ENCODE measurements at places on chromosomes 1 and 21. TPM values are rescaled to one million over a fixed set of nuclear protein-coding genes. Genes with fewer than 3 reads are reported as not detected.

The ZNF648 gene
- not detected for total RNA-seq

The PARP1 gene
- 149 TPM for total RNA-seq

The DESI2 gene
- total RNA-seq, result 19.8 TPM

The GPATCH2 gene
- 7.1 TPM for total RNA-seq

The SFN gene
- total RNA-seq, result not detected

The RGS13 gene
- 0.30 TPM for total RNA-seq

The TENT5C gene
- 18.7 TPM for total RNA-seq

The RGS18 gene
- total RNA-seq, result 0.91 TPM

The PLPPR4 gene
- total RNA-seq, result 0.11 TPM

The PADI2 gene
- 0.46 TPM for total RNA-seq

The CSMD2 gene
- 0.40 TPM for total RNA-seq

- DNase-seq, result no peak
Observed at GRCh38 chr1:234712891-234713305, 102.9 kb upstream of the IRF2BP2 start.

DNA sequence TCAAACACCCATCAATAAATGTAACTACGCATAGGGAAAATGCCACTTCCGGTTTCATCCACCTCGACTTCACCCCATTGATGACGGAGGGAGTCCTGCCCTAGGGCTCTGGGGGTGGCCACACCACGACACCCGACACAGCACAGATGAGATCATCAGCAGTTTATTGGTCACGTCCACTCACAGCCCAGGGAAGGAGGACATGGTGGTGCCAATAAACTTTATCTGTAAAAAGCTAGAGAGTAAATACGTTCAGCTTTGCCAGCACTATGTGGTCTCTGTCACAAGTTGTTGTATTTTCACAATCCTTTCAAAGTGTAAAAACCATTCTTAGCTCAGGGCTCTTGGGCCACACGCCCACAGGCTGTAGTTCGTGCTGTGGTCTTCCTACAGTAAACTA lies 16.3 kb downstream of the SETD4 start:
- DNase-seq, result no peak

DNA sequence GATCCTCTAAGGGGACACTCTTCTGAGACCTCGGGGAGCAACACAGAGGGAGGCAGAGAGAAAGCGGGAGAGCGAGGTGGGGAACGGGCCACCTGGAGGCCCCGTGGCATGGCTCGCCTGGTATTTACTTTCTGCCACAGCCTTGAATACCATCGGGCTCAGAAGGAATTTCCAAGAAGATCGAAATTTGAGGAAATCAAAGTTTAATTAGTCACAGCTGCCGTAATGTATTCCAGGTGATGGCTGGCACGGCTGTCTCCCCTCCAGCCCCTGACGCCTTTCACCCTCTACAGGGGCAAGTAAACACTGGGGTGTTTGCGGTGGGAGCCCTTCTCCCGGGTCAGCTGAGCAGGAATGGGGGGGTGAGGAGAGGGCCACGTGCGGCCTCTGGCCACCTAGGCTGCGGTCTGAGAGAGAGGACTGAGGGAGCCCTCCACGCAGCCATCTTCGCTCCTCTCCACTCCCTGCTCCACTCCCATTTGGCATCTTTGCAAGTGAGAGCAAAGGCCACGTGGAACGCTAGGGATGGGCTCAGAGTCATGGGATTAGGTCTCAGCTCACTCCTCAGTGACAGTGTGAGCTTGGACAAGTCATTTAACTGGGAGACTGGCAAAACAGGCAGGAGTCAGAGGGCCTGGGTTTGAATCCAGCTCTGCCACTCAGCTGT lies 125.2 kb downstream of the SYF2 start:
- DNase-seq, result no peak

DNA sequence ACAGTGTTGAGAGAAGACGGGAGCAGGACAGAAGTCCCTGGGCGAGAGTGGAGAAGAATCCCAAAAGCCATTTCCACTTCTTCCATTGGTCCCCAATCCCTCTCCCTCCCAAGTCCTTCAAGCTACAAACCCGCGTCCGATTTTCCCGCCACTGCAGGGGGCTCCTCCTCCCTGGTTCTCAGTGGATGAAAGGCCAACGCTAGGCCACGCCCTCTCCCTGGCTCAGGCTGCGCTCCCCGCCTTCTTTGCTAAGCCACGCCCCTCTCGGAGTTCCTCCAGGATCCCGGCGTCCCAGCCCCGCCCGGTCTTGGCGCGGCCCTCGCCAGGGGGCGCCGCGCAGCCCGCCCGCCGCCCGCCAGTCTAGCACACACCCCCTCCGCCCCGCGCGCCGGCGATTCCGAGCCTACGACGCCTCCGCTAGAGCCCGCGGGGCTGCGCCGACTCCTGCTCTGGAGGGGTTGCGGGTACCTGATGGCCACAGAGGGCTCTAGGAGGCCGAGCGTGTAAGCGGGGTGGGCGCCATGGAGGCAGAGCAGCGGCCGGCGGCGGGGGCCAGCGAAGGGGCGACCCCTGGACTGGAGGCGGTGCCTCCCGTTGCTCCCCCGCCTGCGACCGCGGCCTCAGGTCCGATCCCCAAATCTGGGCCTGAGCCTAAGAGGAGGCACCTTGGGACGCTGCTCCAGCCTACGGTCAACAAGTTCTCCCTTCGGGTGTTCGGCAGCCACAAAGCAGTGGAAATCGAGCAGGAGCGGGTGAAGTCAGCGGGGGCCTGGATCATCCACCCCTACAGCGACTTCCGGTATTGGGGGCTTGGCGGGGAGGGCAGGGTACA lies at the start of gene HCN3:
Gene HCN3, plus strand, starts transcription at position 394 of the 832 bp plus-strand sequence. Its CDS starts 128 bp downstream, at position 522.
- DNase-seq, result peak; percentile 99

GRCh38 chr1:94418664-94419655 lies 771 bp downstream of the ABCD3 start:
- peak; percentile 48 for DNase-seq

GRCh38 chr1:185345913-185346720 lies 29.1 kb upstream of the IVNS1ABP start:
- DNase-seq, result no peak

- no peak for DNase-seq
Observed at GRCh38 chr1:60265560-60266535, 192.3 kb upstream of the C1orf87 start.

GRCh38 chr1:179047636-179047997 lies 21.9 kb downstream of the FAM20B start:
- no peak for DNase-seq

DNA sequence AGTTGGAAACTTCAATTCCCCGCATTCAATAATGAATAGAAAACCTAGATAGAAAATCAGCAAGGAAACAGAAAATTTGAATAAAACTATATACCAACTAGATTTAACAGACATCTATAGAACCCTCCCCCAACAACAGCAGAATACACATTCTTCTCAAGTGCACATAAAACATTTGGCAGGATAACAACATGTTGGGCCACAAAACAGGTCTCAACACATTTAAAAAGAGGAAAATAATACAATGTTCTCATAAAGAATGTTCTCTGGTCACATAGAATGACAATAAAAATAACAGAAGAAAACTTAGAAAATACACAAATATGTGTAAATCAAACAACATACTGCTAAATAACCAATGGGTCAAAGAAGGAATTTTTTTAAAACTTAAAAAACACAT lies 24.9 kb downstream of the ITGB3BP start:
- no peak for DNase-seq

GRCh38 chr21:22880573-22880972 lies 1882.4 kb downstream of the NCAM2 start:
- DNase-seq, result no peak

GRCh38 chr1:61125263-61125662 lies 42.9 kb downstream of the NFIA start:
- no peak for DNase-seq

GRCh38 chr1:221891708-221892107 lies 149.8 kb upstream of the DUSP10 start:
- no peak for DNase-seq

- peak; percentile 82 for DNase-seq
Observed at GRCh38 chr1:179817789-179818188, 59.8 kb downstream of the TOR1AIP2 start.

DNA sequence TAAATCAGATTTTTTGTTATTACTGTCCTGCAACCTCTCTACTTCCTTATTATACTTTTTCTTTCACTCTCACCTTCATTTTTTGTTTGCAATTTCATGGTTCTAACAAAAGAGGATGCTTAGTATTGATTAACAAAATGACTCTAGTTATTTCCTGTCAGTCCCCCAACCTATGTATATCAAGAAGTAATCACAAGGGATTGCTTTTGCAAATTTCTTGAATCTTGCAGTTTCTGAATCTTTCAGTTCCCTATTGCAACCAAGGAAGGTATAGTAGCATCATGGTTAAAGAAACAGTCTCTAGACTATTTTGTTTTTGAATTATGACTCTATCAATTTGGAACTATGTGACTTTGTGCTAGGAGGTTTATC lies 446.9 kb downstream of the NEGR1 start:
- DNase-seq, result no peak

DNA sequence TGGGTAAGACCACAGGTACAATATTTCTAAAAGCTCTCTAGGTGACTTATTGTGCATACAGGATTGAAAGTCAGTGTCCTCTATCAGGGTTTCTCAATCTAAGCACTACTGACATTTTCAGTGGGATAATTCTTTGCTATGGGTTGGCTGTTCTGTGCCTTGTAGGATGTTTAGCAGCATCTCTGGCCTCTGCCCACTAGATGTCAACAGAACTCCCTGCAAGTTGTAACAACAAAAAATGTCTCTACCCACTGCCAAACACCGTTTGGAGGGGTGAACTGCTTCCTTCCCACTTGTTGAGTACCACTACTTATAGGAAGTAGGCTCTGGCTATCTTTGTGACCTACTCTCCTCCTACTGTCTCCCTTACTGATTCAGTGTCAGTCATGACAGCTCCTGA lies 90.1 kb upstream of the ZRANB2 start:
- no peak for DNase-seq

All from Right ventricle myocardium superior (tissue), 1 donor.